ENCODE measurements at places on chromosomes 3 and 15.

DNA sequence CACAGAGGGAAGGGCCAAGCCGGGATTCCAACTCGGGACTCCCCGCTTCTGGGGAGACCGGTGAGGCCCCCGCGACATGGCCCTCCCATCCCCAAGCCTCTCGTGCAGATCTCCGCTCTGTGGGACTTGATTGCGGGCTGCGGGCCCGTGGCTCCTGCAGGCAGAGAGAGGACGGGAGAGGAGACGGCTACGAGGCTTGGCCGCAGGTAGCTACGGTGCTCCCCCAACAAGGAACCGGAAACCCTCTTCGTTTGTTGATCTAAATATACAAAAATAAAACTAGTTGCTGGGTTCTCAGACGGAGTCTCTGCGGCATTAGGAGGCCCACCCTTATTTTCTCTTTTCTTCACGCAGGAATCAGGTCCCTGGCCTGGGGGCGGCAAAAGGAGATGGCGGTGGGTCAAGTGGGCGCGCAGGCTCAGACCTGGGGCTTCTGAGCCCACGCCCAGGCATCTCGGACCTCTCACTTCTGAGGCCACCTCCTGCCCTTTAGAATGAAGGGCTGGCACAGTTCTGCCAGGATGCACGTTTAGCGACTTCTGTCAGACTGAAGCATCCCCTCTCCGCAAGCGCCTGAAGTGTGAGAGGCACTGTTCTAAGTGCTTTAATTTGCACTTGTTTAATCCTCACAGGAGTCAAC is 10.9 kb downstream of the GNB5 start:
- peak; percentile 52 for DNase-seq

GRCh38 chr3:141682007-141682406 is 56.1 kb upstream of the RNF7 start:
- no peak for DNase-seq

GRCh38 chr15:31049111-31049510 is 52.4 kb downstream of the TRPM1 start:
- DNase-seq = no peak

- DNase-seq = no peak
These were observed 181.7 kb upstream of the SNTN start for GRCh38 chr3:63470745-63471144.

DNA sequence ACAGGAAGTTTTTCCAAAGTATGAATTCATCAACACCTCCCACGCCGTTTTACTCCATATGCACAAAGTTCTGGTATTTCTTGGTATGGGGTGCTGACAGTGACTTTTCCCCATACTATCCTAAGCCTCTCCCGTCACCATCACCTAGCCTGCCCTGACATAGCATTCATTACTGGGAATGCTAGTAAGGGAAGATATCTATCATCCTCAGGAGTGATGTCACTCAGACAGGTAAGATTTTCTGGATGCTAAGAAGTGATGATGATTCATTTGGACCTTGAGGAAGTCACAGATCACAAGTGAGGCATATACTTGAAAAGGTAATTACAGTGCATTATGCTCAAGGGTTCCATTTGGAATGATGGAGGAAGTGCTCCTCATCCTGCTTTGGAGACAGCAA is 355.1 kb upstream of the STAC start:
- no peak for DNase-seq

DNA sequence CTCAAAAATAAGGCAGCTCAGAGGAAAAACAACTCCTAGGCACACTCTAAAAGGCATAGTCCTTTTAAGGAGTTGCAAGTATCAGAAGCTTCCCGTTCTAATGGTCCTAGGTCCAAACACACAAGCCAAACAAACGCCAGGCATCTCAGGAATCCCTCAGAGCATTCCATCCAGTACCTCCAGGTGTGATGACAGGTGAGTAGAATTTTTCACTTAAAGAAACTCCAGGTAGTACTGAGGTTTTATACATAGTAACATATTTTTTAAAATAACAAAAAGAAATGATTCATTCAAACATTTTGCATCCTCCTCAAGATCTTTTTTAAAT is 1092.3 kb downstream of the TUSC7 start:
- no peak for DNase-seq

DNA sequence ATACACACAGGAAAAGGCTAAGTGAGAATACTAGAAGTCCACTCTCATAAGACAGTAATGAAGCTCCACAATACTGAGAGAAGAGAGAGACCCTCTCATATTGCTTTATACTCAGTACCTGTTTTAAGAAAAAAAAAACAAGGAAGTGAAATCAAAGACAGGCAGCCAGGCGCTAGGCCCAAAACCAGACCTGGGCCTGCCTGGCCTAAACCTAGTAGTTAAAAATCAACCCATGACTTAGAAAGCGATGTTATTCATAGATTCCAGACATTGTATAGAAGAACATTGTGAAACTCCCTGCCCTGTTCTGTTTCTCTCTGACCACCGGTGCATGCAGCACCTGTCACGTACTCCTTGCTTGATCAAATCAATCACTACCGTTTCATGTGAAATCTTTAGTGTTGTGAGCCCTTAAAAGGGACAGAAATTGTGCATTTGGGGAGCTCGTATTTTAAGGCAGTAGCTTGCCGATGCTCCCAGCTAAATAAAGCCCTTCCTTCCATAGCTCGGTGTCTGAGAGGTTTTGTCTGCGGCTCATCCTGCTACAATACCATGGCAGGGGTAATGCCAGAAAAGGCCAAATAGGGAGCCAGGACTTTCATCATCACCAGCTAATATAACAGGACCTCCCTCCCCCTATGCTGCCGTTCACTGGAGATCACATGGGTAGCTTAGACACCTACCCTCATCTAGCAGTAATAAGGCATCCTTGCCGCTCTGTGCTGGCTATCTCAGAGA is 1294.1 kb downstream of the NSUN3 start:
- DNase-seq = no peak

DNA sequence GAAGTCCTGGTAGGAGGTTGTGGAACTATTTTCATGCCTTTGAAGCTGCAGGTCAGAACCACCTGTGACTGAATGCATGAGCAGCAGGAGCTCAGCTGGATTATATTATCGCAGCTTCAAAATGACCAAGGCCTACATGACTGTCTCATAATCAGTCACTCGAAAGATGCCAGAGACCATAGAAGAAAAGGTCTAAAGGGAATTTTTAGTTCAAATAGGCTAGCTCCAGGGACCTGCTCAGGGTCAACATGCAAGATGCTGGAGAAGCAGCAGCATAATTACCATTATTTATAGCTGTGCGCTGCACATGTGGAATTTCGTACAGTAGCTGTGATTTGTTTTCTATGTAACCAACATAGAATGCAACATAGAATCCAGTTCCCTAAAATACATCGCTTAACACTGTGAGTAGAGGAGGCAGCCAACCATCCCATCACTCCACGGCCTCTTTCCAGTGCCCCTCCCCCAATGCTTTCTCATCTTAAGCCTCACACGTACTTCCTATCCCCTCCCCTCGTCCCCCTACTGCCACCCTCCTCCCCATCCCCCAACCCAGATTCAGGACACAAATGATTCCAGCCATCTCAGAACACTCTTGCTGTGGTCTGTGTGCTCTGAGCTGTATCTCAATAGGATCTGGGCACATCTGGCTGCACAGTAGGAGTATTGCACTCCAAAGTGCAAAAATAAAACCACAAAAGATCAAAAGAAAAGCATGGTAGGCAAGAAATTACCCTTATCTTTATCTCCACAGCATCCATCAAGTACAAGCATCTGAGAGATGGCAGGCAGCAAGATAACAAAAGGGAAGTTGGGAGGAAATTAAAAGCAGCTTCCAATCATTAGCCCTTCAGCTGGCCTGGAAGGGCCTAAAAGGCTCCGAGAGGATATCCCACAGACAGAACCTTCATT is 352.8 kb upstream of the SEMA6D start:
- no peak for DNase-seq

GRCh38 chr3:113454057-113454456 is 12.8 kb upstream of the CFAP44 start:
- no peak for DNase-seq

DNA sequence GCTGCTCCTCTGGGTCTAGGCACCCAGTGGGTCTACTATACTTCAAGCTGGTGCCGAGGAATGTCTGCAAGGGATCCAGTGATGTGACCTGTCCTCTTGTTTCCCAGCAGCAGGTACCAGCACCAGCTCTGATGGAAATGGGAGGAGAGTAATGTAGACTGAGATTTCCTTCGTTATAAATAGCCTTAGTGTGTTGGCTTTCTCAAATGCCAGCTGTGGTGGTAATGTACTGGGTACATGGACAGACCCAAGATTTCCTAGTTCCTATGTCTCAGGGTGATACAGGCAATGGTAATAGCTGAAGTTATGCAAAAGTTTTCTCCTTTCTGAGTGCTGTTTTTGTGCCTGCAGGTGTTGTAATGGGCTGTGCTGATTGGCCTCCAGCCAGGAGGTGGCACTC is 33.0 kb upstream of the ABI3BP start:
- no peak for DNase-seq

DNA sequence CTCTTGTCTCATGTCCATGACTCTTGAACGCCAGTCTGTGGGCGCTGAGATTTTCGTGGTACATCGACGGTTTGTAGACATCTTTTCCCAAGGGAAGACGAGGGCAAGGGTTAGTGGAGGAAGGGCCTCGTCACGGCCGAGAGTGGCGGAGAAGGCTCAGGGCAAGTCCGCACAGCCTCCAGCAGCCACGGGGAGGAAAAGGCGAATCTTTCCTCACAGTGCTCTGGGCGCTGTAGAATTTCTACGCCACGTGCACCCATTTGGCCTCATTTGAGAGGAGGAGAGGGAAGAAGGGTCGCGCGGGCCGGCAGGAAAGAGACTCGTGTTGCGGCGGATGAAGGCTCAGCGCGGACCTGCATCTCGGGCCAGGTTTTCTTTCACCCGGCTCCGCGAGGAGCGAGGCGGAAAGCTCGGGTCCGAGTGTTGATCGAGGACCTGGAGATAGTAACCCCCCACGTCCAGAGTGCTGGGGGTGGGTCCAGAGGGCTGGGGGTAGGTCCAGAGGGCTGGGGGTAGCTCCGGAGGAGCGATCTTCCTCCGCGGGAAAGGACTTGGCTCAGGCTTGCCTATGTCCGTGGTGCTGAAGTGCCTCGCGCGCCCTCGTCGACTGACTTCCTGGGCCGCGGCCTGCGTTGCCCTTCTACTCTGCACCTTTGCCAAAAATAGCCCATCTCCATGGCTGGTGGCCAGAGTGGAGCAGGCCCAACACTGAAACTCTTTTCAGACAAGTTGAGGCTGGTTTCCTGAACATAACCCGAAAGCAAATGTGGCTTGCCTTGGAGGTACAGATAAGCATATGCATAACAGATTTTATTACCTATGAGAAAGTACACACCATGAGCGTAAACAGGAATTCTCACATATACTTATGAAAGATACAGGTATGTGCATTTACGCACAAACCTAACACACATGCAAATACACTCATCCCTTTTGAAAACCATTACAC is 1.1 kb downstream of the SLC35G2 start:
- DNase-seq = peak; percentile 2

GRCh38 chr3:117602058-117602644 is 892.6 kb downstream of the TUSC7 start:
- no peak for DNase-seq

DNA sequence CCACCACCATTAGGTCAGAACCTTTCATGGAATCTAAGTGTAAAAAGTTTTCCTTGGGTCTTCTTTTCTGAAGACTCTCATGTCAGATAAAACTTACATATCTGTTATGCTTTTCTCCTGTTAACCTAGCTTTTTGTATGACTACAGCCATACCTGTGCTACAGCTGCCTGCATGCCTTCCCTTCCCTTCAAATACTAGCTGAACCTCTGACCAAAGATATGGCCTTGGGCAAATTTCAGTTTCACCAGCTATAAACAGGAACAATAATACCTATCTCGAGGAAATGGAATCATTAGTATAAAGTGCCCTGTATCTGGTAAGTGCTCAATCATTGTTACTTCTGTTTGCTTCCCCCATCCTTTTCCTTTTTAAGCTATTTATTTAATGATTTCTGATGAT is 25.0 kb downstream of the GLB1 start:
- no peak for DNase-seq

- no peak for DNase-seq
These were observed 18.7 kb downstream of the PAQR5 start for GRCh38 chr15:69317392-69317841.

DNA sequence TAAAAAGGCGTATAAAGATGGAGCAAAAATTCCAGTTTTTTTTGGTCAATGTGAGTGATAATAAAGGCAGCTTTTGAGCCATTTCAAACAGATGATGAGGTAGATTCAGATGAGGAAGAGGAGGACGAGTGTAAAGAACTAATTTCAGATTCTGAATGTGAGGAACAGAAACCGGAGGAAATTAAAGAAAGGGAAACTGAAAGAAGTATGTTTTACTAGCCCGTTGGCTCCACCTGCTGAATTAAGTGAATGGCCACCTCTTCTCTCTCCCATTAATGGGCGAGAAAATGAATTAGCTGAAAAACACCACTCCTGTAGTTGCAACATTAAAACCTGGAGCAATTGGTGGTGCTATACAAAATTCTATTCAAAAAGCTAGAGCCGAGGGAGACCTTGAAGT is 55.4 kb downstream of the CYP19A1 start:
- no peak for DNase-seq

DNA sequence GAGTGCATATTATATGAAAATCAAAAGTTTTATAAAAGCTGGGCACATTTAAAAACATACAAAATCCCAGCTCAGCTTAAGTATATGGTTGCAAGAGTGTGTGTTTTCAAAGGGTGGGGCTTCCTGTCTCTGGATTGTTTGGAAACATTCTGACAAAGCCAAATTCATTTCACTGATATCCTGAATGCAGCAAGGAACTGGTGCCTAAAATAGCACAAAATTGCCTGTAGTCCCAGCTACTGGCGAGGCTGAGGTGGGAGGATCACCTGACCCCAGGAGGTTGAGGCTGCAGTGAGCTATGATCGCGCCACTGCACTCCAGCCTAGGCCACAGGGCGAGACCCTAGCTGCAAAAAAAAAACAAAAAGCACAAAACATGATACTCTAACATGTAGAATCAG is 13.0 kb upstream of the TJP1 start:
- DNase-seq = no peak

GRCh38 chr3:20480786-20481365 is 294.9 kb upstream of the SGO1 start:
- no peak for DNase-seq
